ENCODE measurements at places on chromosomes 5 and 9. TPM values are rescaled to one million over a fixed set of nuclear protein-coding genes. Genes with fewer than 3 reads are reported as not detected.
A peak's percentile ranks its signal among the peaks of the same experiment; 100 is the strongest.

Gene HARS2
- total RNA-seq, result 47.5 TPM

Gene FBP2
- total RNA-seq, result not detected

Gene FOXD4L6
- not detected for total RNA-seq

Gene FOXD4L3
- 0.36 TPM for total RNA-seq

Gene IFNA13
- not detected for total RNA-seq

- DNase-seq, result peak; percentile 63
- peaks cover 4% of the 10 kb centered on the region for H3K36me3 ChIP-seq
- H3K27me3 ChIP-seq, result peaks cover 3% of the 10 kb centered on the region
- peak within 1 kb of the TSS; percentile 98 for H3K4me3 ChIP-seq
- H3K4me1 ChIP-seq, result peaks cover 15% of the 10 kb centered on the region
- H3K27ac ChIP-seq, result peak within 1 kb of the TSS; percentile 99
These were observed at the start of gene PTGES2 for GRCh38 chr9:128127568-128127989. TSS of gene PTGES2 (minus strand) at chr9:128127729. CDS start at chr9:128127717, 12 bp downstream.

GRCh38 chr9:19148187-19148586 lies 20.9 kb upstream of the PLIN2 start:
- H3K4me3 ChIP-seq, result no peak overlapping the region
- no peak for DNase-seq
- no peaks in the 10 kb centered on the region for H3K36me3 ChIP-seq
- H3K27me3 ChIP-seq, result no peaks in the 10 kb centered on the region

DNA sequence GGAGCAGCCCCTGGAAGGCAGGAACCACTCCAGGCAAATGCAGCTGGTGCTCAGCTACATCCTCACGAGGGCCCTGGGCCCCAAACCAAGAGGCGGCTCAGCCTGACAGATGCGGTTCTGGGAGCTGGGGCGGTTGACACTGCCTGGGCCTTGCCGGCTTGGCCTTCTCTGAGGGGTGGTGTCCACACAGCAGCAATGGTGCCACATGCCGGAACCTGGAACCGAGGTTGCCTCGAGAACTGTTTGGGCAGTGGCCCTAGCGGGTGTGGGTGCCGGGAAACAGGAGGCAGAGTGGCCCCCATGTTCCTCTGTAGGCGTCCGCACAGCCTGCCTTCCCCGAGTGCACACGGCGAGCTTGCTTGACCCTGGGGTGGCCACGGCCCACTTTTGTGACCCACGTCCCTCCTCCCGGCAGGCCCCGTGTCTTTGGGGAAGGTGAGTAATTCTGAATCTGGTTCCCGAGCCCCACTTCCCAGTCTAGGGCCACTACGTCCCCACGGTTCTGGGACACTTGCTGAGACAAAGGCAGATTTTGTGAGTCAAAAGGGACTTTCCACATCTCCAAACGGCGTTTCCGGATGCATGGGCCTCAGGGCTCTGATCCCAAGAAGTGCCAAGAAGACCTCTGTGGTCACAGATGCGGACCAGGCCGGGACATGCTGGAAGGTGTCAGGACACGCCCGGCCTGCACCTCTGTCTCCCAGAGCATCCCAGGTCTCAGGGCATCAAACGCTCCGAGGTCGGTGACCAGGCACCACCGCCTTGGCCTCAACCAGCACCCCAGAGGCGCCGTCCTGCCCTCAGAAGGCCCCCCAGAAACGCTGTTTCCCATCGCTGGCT lies 27.7 kb upstream of the SLC12A7 start:
- H3K4me3 ChIP-seq, result no peak overlapping the region
- H3K36me3 ChIP-seq, result no peaks in the 10 kb centered on the region
- no peaks in the 10 kb centered on the region for H3K4me1 ChIP-seq
- H3K27ac ChIP-seq, result no peak overlapping the region
- DNase-seq, result no peak

DNA sequence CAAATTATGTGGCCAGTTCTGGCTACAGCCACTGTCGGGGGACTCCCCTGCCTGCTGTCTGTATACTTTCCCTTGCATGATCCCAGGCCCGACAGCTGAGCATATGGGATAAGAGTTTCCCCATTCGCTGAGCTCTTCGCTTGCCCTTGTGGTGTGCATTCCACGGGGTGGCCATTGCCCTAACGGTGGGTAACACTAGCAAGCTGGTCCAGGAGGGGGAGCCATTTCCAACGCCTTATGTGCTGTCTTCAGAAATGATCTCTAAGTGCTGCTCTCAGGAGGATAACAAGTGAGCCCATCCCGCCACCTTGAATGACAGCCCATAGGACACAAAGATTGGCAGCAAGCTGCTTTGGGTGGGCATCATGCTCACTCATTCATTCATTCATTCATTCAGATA lies 190.9 kb downstream of the FSTL4 start:
- DNase-seq, result no peak
- no peaks in the 10 kb centered on the region for H3K4me1 ChIP-seq

GRCh38 chr5:177294632-177295031 lies 8.9 kb downstream of the RAB24 start:
- no peak overlapping the region for H3K4me3 ChIP-seq
- peaks cover 22% of the 10 kb centered on the region for H3K36me3 ChIP-seq
- no peak for DNase-seq
- no peaks in the 10 kb centered on the region for H3K27me3 ChIP-seq
- no peak overlapping the region for H3K27ac ChIP-seq

DNA sequence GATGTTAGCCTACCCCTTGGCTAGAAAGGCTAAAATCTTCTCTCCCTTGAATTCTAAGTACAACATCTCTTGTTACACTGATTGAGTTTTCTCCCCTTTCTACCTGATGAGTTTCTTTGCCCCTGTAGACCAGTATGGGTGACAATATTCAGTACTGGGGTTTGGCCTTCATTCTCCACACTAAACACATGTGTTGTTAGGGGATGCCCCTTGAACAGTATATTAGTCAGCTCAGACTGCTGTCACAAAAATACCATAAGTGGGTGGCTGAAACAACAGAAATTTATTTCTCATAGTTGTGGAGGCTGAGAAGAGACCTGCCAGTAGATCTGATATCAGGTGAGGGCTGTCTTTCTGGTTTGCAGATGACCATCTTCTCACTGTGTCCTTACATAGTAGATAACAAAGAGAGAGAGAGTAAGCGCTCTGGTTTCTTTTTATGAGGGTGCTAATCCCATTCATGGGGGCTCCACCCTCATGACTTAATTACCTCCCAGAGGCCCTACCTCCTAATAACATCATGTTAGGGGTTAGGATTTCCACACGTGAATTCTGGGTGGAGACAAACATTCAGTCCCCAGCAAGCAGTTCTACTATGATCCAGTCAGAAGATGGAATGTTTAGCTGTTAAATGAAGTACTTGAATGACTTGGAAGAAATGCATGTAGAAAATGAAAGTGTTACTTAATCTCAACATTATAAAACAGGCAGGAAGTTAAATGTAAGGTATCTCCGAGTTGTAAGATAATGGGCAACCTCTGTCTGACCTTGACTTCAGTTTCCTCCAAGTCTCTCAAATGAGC lies 17.5 kb downstream of the VLDLR start:
- H3K4me1 ChIP-seq, result no peaks in the 10 kb centered on the region
- no peak overlapping the region for H3K4me3 ChIP-seq
- H3K27me3 ChIP-seq, result peaks cover 7% of the 10 kb centered on the region
- peaks cover 7% of the 10 kb centered on the region for H3K36me3 ChIP-seq
- no peak for DNase-seq

DNA sequence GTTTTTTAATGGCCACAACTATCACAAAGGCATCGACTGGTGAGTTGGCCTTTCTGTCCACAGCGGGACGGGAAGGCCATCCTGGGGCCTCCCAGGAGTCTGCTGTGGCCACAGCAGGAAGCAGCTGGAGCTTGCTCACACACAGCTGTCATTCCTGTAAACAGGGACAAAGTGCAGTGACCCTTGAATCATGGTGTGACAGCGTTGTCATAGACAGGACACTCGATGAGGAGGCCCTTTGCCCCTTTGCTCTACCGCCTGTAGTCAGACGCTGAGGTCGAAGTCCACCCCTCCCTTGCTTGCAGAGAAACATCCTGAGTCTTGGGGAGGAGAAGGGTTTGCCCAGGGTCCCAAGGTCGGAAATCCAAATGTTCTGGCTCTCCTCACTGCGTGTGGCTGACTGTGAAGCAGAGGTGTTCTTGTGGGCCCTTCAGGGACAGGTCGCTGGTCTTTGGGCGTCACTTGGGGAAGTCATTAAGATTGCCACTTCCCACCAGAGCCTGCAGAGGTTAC lies 35.1 kb downstream of the NDST1 start:
- peak overlapping the region; percentile 71 for H3K27ac ChIP-seq
- H3K4me3 ChIP-seq, result no peak overlapping the region
- no peak for DNase-seq
- peaks cover 38% of the 10 kb centered on the region for H3K36me3 ChIP-seq
- H3K27me3 ChIP-seq, result no peaks in the 10 kb centered on the region

DNA sequence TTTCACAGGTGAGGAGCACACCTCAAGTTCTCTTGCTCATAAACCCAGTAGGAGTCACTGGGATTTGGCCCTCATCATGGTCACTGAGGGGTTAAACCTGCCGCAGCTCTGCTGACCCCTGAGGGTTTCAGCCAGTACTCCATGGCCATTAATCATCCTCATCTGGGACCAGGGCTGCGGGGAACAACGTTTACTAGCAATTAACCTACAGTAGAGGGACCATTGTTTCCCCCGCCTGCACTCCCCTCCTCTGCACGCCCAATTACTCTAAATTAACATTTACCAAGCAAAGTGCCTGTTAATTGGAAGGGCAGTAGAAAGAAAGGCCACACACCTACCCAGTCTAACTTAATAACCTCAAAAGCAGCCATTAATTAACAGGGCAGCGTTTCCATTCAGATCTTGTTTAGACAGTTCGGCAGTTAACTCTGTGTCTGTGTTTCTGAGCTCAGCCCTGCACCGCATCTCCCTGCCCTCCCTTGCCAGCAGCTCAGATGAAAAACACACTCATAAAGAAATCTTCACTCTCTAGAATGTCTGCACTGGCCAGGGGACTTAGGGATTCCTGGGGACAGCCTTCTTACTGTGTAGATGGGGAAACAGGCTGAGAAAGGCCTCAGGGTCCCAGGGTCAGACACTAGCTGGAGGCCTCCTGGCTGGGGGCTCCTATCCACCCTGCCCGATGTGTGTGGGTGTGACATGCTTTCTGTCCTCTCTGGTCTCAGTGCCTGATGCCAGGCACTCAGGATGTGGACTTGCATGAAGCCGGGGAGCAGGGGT lies 51.6 kb downstream of the ALG2 start:
- peaks cover 80% of the 10 kb centered on the region for H3K4me1 ChIP-seq
- no peaks in the 10 kb centered on the region for H3K27me3 ChIP-seq
- peak overlapping the region; percentile 80 for H3K27ac ChIP-seq
- DNase-seq, result no peak
- no peaks in the 10 kb centered on the region for H3K36me3 ChIP-seq
- H3K4me3 ChIP-seq, result peak overlapping the region; percentile 60

DNA sequence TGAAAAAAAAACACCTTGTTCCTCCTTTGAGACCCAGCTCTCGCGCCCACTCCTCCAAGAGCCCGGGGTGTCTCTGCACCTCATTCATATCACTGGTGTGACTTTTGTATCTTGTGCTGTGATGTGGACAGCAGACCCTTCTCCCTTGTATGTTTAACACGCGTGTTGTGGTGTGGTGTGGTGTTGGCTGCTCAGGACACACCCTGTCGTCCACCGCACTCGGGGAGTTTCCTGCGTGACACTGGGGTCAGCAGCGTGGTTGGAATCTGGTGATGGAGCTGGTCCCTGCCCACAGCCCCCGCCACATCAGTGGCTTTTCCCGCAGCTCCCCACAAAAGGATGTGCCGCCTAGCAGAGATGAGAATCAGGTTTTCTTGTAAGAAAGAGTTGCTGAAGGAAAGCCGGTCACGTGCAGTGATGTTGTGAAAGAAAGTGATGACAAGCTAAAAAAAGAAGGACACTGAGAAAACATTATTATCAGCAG lies 61.5 kb downstream of the TENT4A start:
- DNase-seq, result no peak
- no peaks in the 10 kb centered on the region for H3K27me3 ChIP-seq
- no peak overlapping the region for H3K27ac ChIP-seq
- no peak overlapping the region for H3K4me3 ChIP-seq

DNA sequence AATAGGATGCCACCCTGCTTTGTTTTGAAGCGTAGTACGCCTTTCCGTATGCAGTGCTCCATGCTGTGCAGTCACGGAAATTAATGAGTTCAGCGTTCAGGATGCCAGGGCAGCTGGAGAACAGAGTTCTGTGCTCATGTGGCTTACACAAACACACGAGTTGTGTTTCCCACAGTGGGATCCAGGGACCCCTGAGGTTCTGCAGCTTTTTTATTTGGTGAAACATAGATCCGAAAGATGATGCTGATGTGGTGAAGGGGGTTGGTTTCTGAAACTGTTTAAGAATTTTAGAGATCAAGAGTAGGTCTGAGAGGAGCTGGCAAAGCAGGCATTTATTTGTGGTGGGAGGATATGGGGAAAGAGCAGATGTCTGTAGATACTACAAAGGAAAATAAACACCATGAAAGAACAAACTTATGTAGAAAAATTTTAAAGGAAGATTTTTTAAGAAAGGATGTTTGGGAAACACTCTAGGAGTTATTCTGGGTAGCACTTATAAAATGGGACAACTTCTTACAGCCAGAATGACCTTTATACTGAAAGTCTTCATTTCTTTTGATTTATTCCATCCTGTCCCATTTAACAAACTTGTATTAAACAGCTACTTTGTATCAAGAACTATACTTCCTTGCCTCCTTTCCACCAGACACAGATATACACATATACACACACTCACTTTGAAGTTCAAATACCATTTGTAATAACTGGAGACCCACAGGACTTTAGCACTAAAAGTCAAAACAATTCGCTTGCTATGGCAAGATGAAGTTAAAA lies 52.7 kb downstream of the ITGA1 start:
- H3K36me3 ChIP-seq, result no peaks in the 10 kb centered on the region
- no peaks in the 10 kb centered on the region for H3K27me3 ChIP-seq
- H3K27ac ChIP-seq, result no peak overlapping the region
- H3K4me3 ChIP-seq, result no peak overlapping the region
- no peaks in the 10 kb centered on the region for H3K4me1 ChIP-seq

DNA sequence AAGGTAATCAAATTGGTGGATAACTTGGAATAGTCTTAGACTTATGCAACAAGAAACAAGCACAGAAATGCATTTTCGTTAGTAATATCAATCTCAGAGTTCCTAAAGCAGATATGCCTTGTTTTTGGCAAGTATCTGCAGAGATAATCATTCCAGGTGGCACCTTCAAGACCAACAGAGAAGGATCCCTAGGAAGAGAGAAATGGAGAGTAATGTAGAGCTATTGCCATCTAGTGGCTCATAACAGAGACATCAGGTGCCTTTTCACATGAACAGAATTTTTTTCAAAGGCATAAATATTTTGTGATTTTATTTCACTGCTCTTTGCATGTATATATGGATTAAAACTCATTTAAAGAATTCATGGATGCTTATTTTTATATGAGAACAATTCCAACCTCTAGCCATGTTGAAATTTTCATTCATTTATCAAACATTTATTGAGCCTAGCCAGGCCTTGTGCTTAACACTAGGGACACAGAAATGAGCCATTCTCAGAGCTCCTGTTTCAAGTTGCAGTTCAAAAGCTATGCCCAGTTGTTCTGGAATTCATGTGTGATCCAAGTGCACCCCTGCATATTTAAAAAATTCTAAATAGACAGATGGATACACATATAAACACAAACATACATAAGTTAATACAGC lies 117.5 kb upstream of the OR13F1 start:
- no peak overlapping the region for H3K4me3 ChIP-seq
- no peak overlapping the region for H3K27ac ChIP-seq
- H3K27me3 ChIP-seq, result peaks cover 4% of the 10 kb centered on the region
- H3K4me1 ChIP-seq, result peaks cover 2% of the 10 kb centered on the region
